ENCODE measurements at places on chromosomes 2 and 18.

- no peak for DNase-seq
These were observed 151.1 kb upstream of the UBE2E3 start for GRCh38 chr2:180829261-180829660.

GRCh38 chr18:26215247-26215970 is 10.8 kb upstream of the TAF4B start:
- no peak for DNase-seq

DNA sequence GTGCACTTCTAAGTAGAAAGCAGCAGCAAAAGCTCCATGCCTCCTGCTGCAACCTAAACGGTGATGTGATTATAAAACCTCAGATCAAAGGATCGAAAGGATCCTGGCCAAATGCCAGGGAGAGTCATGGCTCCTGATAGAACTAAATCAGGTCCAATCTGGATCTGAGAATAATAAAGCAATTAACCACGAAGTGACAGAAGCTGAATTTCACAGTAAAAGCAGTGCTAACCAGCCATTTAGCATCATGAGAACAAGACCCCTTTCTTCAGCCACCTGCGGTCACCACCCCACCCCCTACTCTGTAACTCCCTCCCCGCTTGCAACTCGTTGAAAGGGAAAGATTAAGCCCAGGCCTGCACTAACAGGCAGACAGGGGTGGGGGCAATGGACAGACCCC is 748.7 kb downstream of the BCL11A start:
- DNase-seq: no peak

DNA sequence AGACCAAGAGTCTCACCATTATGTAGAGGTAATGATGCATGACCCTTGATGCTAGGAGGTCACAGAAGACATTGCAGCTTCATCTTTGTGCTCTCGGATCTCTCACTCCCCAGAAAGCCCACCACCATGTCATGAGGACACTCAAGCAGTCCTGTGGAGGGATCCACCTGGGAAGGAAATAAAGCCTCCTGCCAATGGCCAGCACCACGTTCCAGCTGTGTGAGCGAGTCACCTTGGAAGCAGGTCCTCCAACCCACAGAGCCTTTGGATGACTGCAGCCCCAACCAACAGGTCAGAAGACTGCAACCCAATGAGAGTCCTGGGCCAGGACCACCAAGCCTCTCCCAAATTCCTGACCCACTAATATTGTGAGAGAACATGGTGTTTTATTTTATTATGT is 38.4 kb downstream of the CYP26B1 start:
- DNase-seq: no peak

GRCh38 chr2:584863-585823 is 92.1 kb downstream of the TMEM18 start:
- peak; percentile 89 for DNase-seq

DNA sequence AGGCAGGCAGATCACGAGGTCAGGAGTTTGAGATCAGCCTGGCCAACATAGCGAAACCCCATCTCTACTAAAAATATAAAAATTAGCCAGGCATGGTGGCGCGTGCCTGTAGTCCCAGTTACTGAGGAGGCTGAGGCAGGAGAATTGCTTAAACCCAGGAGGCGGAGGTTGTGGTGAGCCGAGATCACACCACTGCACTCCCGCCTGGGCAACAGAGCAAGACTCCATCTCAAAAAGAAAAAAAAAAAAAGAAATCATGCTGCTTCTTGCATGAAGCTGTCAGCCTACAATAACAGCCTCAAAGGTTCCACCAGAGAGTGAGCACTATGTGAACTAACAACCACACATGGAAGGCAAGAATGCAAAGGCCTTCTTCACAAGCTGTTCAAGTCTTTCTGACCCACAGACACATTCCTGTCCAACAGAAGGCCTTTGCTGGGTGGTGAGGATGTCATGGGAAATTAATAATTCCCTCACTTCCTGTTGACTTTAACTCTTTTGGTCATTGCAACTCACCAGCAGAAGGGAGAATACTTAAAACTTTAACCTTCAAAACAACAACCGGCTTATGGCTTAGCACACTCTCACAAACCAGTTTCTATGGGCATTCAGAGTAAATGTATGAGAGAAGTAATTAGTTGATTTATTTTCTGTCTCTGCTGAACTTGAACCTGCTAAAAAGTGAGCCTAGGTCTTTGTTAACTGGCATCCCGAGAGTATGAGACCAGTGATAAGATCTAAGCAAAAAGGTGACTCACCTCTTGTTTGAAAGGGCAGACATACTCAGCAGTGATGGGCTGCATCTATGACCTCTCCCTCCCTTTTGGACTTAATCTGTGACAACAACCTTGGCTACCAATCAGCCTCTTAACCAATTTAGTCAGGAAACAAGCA is 11.8 kb downstream of the PLEKHM3 start:
- no peak for DNase-seq

GRCh38 chr2:199760574-199760973 is 90.4 kb downstream of the FTCDNL1 start:
- DNase-seq: no peak

- no peak for DNase-seq
These were observed 42.2 kb downstream of the PHLPP1 start for GRCh38 chr18:62757399-62758010.

DNA sequence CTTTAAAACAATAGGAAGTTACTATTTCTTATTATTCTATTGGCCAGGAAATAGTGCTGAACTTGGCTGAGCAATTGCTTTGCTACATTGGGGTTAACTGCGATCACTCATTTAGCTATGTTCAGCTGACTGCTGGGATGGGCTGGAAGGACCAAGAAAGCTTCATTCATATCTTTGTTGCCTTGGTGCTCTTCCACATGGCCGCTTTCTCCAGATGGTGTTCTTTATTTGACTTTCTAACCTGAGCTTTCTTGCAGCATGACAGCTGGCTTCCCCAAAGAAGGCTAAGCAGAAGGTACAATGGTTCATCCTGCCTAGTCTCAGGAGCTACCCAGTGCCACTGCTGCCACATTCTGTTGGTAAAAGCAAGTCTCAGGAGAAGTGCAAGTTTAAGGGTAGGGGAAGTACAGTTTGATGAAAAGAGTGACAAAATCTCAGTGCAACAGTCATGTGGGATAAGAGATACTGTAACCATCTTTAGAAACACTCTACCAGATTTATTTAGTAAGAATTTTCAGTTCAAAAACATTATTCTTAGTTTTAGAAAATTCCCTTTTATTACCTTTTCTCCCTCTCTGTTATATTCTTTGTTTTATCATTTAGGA is 180.6 kb upstream of the RBMS1 start:
- no peak for DNase-seq

DNA sequence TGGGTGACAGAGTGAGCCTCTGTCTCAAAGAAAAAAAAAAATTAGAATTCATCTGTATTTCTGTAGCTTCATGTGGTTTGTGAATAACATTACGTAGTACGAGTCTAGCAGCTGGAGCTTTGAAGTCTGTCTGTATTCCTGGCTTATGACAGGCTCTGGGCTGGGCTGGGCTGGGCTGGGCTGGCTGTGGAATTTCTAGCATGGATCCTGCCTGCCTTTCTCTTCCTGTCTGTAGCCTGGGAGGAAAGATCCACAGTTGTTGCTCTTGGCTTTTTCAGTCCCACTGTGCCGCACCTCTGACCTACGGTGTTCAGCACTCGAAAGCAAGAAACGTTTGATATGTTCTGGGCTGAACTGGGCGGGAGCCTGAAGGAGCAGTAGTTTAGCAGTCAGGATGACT is 55.4 kb downstream of the BOLA3 start:
- DNase-seq: no peak

DNA sequence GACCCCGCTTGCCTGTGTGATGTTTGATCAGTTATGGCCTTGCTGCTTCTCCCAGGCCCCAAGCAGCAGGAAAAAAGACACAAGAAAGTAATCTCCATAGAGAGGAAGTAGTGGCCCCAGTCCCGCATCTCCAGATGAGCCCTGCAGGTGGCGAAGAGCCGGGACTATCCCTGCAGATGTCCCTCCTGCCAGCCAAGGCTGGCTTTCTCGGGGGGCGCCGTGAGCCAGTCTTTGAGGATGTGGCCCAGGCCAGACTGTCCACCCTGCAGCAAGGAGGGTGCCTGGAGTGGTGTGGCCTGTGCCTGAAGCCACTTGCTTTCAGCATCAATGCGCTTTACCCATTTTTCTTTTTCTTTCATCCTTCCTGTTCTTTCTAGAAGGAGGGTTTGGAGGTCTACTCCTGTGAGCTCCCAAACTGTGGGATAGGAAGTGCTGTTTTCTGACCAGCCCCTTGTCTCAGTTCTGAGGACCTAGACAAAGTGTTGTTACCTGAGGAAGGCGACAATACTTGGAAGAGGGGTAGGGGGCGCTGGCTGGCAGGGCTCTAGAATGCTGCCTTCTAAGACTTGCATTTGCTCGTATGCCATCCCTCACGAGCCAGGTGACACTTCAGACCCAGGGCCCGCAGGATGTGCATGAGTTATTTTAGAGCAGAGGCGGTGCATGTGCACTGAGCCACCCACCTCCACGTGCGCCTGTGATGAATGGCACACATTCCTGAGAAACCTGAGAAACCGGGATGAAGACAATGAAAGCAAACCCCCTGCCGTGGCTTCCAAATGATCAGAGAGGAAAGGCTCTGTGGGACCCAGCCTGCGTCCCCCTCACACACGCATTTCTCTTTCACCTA is 255.8 kb downstream of the FBXO15 start:
- peak; percentile 5 for DNase-seq

- DNase-seq: no peak
These were observed 1.4 kb downstream of the PRKD3 start for GRCh38 chr2:37323176-37323780.

GRCh38 chr2:15243762-15244161 is 317.4 kb downstream of the NBAS start:
- DNase-seq: no peak

GRCh38 chr2:20702563-20702962 is 35.6 kb downstream of the GDF7 start:
- DNase-seq: no peak

DNA sequence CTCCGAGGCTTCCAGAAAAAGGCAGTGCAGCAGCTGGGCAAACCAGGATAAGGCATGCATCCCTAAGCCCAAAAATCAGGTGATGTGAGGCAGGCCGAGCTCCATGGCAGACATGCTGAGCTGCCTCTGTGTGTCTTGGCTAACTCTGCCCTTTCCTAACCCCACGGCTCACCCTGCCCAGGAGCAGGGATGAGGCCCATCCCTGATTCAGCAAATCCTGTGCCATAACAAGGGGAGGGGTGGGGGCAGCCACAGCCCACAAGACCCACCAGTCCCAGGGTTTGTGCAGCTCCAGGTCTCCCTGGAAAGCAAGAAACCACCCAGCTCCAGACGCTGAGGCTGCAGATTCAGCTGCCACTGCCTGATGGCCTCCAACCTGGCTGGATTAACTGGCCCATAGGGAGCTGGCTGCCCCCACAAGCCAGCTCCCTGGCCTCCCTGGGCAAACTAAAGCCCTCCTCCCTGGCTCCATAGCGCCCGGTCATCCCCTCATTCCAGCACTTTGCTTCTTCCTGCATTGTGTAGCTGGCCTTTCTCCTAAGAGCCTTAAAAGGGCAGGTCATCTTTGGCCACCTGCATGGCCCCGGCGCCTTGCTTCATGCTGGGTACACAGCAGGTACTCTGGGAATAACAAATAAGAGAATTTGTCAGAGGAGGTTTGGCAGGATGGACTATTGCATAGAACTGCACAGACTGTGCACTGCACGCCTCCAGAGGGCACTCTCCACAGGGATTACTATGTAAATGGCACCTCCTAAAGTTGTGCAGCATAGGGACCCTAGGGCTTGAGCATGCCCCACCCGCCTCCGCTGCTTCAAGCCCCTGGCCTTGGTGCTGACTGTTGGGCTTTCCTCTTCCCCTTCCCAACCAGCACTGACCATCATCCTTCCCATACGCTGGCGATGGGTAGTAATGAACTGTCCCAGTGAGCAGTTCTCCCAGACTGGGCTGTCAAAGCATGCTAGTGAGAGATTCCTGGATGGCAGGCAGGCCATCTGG is 10.7 kb downstream of the STEAP3 start:
- no peak for DNase-seq

DNA sequence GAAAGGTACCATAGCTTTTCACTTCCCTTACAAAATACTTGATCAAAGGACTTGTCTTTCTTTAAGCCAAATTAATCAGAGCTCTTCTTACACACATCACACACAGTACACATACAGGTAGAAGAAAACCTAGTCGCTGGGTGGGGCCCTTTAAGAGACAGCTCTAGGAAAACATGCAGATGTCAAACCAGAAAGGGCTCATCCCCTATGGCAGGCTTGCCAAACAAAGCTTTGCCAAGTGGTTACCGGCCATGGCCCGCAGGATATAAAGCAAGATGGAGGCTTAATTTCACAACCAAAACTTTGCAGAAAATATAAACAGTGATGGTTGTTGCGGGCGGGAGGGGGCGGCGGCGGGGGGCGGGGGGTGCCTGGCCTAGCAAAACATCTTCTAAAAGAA is 2156.0 kb upstream of the PIK3C3 start:
- DNase-seq: peak; percentile 31

DNA sequence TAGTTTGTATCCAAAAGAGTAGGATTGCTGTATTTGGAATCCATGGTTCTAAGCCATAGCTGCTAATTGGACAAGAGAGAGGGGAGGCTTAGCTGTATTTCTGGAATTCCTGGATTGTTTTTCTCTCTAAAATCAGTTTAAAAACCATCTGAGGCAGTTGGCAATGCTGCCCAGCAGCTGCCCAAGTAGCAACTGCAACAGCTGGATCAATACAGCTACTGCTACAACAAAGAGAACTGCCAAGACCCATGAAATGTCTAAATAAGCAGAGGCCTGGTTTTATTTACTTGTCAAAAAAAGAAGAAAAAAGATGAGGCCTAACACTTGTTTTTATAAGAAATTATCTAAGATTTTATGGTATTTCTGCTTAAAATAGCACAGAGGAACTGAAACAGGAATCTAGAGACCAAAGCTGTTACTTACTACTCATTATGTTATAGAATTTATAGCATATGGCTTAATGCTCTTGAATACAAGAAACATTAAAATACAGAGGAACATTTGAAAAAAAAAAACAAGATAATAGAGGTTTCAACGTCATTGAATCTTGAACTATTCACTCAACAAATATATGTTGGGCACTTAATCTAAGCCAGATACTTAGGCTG is 39.1 kb downstream of the TMEFF2 start:
- DNase-seq: no peak

DNA sequence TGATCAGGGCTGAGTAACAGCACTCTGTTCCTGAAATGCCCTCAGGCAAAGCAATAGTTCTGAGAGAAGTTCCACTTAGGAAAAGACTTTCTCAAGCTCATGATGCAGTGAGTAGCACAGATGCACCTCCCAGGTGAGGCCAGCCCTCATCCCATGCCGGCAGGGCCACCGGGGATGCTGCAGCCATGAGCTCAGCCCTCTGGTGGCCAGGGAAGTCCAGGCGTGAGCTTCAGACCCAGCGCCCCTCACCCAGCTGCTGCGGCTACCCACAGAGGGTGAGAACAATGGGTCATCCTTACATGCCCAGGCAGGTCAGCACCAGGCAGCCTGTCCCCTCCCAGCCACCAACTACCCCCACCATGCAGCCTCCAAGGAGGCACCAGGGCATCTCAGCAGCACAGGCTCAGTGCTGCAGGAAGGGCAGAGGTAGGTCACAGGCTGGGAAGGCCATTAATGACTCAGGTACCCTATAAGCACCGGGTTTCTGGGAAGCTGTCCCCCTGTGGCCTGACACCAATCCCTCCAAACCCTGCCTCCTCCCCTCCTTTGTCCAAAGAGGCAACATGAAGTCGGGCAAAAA is 50.6 kb downstream of the TTC32 start:
- DNase-seq: no peak

- DNase-seq: no peak
These were observed 22.7 kb upstream of the MYO1B start for GRCh38 chr2:191222507-191222906.

GRCh38 chr2:43159797-43160196 is 66.6 kb downstream of the ZFP36L2 start:
- DNase-seq: no peak

Measured in NCI-H526 (cell line).